ENCODE measurements at places on chromosomes 13 and 19. TPM values are rescaled to one million over a fixed set of nuclear protein-coding genes. Genes with fewer than 3 reads are reported as not detected.

DNA sequence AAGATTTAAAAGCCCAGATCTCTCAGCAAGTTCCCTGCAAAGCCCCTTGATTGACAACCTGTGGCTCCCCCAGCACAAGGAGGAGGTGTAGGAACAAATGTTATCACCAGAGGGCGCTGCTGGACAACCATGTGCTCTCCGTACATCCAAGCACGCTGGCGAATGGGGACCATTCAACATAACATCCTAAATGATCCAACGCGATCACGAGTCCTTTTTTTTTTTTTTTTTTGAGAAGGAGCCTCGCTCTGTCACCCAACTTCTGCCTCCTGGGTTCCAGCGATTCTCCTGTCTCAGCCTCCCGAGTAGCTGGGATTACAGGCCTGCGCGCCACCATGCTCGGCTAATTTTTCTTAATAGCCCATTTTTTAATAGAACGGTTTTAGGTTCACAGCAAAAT lies 52.0 kb downstream of the NWD1 start:
- peak; percentile 62 for DNase-seq

DNA sequence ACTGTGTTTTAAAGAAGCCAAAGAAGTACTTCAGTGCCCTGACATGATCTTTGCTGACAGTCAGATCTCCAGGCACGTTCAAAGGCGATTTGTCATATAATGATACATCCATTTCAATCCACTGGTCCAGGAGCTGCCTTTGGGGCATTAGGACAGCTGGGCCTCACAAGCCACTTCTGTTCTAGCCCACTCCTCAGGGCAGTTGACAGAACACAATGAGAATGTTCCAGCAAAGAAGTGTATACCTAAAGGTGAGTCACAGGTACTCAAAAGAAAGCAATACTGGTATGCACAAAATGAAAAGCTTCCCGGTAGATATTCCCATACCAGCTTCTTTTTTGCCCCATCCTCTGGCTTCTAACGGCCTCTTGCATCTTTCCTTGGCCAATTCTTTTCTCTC lies 12.5 kb upstream of the MAP3K10 start:
- DNase-seq, result no peak

DNA sequence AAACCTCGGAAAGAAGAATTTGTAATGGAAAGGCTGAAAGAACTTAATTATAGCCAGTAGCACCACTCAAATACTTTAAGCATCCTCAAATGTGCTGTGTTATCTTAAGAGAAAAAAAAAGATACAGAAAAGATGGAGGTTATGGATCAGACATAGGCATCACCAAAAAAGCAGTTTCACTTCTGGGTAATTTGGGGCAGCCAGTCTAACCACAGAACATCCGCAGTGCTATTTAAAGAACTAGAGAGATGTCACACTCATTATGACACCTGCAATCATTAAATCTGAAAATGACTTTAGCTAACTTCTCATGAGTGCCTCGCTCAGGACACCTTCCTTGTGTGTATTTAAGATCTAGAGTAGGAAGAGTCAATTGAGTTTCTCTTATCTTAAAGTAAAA lies 211.8 kb downstream of the RBM26 start:
- peak; percentile 65 for DNase-seq

DNA sequence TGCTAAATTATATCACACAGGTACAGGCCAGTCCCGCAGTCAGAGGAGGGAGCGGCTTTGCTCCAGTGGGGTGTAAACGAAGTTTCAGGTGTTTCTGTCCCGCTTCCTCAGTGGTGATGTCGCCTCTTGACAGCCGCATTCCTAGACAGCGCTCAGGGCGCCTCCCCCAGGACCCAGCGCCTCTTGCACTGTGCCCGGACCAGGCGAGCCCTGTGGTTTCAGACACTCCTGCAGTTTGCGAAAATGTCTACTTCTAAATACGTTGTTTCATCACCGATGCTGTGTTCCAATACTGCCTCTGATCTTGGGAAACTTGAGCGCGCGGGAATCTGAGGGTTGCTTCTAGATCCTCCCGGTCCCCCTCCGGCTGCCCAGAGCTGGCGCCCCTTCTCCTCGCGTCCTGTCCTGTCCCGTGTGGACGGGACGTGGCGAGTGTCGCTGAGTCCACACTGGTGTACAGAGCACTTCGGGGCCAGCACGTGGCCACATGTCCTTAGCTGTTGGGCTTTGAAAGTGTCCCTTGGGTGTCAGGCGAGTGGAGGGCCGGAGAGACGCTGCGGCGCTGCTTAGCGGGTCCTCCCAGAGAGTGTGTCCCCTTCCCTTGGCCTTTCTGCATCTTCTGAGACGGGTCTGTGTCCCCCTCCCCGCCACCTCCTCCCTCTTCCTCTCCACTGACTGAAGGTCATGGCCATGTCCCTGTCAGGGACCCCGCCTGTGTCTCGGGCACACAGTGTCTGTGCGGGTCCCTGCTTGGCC lies 14.6 kb upstream of the RPS15 start:
- DNase-seq, result no peak

DNA sequence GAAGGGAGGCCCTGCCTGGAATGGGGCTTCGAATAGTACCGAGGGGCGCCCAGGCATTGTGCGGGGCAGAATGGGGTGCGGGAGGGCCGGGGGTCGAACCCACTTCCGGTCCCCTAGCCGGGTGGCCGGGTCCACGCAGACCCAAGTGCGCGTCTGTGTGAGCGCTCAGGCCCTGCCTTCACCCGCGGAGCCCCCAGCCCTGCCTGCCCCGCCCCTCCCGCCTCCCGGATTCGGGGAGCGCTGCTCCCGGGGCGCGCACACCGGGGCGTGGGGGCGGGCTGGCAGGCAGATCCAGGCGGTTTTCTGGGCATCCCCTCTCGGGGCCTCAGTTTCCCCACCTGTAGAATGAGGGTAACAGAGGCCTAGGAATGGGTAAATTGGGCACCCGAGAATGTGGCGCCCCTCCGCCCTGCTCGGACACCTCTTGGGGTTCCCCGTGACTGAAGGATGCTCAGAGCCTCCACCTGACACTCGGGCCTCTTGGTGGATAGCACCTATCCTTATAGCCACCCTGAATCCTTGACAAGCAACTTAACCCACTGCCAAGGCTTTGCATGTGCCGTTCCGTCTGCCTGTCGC lies 682 bp downstream of the PIK3R2 start:
- peak; percentile 14 for DNase-seq

DNA sequence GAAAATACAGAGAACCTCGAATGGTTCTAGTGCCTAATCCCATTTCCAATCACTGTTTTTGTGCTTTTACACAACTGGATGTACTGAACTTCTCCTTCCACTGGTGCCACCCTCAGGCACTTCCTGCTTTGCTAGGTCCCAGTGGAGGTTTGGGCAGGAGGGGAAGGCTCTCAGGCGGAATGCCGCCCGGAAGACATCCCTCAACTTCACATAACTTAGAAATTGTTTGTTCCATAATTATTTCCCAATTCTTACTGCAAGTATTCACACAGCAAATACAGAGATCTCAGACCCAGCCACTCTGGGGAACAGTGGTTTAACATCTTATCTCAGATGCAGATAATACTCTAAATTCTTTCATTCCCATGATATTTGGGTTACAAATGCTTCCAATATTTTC lies 195.7 kb upstream of the IPO5 start:
- DNase-seq, result no peak

DNA sequence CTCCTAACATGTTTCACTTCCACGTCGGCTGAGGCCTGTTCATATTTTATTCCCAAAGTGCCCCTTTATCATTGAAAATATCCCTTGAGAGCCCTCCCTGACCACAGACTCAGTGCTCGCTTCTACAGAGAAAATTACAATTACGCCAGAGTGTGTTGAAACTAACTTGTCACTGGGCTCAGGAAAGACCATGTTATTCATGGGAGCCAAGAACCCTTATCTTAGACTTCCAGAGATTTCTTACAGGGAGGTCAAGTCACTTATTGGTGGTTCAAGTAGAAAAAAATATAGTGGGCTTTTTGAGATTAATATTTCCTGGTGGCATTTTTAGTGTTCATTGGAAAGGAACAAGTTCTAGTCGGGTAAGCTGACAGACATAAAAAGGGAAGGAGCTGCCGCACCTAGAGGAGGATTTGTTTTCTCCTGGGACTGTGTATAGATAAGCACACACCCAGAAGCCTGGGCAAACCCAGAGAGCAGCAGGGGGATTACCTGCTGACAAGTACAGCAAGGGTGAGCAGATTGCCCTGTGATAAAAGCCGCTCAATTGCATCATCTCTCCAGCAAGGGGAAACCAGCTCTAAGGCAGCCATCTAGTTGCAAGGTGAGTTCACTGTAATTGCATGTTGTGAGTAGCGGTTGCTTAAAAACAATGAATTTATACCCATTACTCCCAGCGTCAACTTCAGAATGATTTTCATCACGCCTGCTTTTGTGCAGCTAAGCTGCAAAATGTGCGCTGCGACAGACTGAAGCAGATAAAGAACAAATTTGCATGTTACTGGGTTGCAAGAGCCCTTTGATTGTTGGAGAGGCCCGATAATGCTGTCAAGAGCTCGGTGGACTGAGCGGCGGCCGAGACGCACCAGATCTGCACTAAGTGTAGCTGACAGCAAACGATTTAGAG lies 46.2 kb downstream of the DCT start:
- no peak for DNase-seq

The IRS2 gene
- 1.3 TPM for polyA plus RNA-seq

The PODNL1 gene
- not detected for polyA plus RNA-seq

The OR7A5 gene
- polyA plus RNA-seq, result not detected
